ENCODE measurements at places on chromosomes 3 and 15.

GRCh38 chr3:53555068-53555588 is 60.7 kb downstream of the CACNA1D start:
- no peak for DNase-seq

DNA sequence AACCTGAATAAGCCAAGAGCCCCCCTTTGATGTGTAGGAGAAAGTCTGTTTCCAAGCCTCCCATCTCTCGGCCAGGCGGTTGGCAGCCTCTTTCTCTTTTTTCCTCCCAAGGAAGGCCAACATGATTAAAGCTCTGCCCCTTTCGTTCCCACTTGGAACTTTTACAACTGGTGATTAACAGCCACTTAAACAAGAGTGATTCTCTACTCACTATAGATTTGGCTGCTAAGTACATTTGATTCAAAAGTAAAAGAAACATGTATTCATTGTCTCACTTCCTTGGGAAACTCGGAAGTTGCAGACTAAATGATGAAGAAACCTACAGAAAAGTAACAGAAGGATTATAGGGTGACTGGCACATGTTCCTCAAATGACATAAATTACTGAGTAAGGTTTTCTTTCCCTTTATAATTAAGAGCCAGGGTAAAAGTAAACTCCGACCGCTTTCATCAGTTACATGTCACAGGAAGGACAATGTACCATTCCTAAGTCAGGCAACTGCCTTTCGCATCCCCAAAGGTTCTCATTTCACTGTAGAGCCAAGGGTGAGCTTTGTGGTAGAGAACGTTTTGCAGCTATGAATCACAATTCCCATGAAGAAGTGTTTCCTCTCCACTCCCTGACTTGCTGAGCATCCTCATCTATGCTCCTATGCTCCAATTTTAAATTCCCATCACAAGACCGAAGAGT is 72.7 kb downstream of the MB21D2 start:
- no peak for DNase-seq

GRCh38 chr3:129845956-129846355 is 47.6 kb downstream of the TMCC1 start:
- no peak for DNase-seq

DNA sequence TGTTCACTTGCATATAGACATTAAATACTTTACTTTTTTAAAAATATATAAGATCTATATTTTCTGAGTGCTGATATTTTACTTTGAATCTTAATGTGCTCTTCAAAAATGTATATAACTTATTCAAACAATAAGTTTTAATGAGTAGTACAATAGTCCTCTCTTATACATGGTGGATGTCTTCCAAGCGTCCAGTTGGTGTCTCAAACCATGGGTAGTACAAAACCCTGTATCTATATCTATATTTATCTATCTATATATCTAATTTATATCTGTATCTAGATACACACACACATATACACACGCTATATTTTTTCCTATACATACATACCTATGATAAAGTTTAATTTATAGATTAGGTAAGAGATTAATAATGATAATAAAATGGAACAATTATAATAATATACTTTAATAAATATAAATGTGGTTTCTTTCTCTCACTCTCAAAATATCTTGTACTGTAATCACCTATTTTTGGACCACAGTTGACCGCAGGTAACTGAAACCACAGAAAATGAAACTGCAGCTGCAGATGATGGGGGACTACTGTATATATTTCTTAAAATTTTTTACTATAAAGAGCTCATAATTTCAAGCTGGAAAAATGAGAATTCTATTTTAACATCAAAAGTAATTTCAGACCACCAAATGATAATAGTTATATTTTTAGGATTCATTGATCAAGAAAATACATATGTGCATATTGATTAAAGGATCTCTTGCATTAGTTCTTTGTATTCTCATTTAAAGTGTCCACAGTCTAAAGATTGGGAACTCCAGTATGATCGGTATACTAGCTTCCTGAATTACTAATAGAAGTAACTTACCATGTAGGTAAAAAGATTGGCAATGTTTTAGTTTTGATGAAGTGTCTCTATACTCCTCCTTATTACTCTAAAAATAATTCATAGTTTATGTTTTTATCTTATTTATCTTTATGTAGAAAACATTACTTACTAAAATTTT is 215.1 kb upstream of the MLF1 start:
- DNase-seq, result no peak

- DNase-seq, result no peak
Observed at GRCh38 chr3:72563690-72564370, 284.4 kb downstream of the SHQ1 start.

DNA sequence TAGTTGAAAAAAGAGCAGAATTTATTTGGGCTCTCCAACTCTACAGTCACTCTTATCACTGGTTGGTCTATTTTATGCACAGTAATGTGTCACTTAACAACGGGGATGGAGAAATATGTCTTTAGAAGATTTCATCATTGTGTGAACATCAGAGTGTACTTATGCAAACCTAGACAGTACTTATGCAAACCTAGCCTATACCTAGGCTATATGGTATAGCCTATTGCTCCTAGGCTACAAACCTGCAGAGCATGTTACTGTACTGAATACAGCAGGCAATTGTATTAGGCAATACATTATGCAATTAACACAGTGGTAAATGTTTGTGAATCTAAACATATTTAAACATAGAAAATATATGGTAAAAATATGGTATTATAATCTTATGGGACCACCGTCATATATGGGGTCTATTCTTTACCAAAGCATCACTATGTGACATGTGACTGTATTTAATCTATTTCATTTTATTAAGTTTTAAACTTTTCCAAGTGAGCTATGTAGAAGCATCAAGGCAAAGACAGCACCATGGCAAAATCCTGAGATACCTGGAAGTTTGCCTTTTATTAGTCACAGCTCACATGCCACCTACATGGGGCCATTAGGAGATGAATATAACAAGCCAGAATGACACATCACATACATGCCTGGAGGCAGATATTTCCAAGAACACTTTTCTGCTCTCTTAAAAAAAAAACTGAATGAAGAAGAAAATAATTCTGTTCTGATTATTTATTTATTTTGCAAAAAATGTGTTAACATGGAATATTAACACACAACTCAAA is 537.4 kb downstream of the TUSC7 start:
- no peak for DNase-seq

GRCh38 chr3:43400167-43400566 is 113.8 kb downstream of the SNRK start:
- no peak for DNase-seq

- DNase-seq, result no peak
Observed at GRCh38 chr15:92178911-92179310, 214.8 kb upstream of the ST8SIA2 start.

DNA sequence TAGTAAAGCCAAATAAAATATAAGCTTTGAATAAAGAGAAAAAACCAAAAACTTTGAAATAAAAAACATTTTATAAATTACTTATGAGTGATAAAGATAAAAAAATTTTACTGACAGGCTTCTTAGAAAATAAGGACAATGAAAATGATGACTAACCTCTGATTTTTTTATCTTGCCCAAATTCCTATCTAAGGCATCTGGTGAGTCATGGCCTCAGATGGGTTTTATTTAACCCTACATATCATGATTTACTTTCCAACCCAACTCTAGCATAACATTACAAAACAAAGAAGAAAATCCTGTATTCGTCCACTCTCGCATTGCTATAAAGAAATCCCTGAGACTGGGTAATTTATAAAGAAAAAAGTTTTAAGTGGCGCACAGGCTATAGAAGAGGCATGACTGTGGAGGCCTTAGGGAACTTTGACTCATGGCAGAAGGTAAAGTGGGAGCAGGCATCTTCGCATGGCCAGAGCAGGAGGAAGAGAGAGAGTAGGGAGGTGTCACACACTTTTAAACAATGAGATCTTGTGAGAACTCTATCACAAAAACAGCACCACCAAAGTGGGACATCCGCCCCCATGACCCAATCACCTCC is 152.1 kb downstream of the NEK10 start:
- DNase-seq, result no peak

DNA sequence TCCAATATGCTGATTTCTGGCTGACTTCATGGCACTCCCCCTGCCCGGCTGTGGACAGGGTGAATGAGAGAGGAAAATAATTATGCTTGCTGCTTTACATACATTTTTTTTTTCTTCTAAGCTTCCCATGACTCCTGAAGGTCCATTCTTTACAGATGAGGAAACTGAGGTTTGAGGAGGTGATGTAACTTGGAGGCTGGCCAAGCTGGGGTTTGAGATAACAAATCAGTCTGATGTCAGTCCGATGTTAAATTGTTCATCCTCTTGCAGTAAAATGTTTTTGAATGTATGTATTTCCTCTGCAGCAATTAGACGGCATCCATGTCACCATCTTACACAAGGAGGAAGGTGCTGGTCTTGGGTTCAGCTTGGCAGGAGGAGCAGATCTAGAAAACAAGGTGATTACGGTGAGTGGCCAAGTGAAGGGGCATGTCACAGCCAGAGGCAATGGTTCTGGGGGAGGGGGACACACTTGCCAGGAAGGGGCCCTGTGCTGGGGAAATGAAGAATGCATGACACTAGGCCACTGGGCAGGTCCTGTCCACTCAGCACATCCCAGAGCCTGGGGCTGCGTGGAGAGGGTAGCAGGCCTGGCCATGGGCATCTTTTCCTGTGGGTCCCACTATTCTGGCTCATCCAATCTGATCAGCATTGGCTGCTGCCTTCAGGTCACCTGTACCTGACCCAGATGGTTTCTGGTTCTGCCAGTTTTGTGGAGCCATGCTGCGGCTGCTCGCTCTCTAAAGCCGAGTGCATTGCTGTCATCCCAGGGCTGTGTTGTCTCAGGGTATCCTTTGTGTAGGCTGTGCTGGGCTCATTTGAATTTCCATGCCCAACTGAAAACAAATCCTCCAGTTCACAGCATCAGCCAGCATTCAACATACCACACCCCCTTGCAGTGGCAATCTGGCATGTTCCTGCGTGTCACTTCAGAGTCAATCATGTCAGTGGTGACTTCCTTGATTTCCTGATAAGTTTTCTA is 20.4 kb downstream of the STARD5 start:
- no peak for DNase-seq

DNA sequence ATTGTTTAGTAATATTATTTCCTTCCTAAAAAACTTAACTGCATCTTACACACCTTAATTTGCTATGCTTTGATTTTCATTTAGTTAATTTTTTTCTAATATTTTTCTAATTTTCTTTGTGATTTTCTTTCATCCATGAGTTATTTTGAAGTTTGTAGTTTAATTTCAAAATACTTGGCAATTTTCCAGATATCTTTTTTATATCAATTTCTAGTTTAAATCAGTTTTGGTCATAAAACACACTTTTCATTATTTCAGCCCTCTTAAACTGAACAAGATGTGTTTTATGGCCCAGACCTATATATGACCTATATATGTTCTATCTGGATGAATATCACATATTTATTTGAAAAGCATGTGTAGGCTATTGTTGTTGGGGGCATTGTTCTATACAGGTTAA is 759.9 kb upstream of the SGO1 start:
- no peak for DNase-seq

DNA sequence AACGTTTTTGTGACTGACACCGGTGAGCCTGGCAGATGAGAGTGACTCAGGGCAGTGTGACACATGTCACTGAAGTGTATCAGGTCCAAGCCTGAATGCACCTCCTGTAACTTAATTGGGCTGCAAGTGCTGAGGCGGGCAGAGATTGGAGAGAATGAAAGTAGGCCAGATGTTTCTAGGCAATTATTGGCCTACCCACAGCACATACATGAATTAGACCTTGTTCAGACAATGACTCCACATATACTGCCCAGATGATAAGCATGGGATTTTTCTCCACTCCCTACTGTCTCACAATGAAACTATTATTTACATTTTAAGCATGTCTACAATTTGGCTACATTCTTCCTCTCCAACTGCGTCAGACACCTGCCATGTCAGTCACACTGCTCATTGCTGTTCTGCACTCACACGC is 187.3 kb upstream of the ZNF385D start:
- DNase-seq, result no peak

- no peak for DNase-seq
Observed at GRCh38 chr15:58701376-58701775, 48.1 kb downstream of the ADAM10 start.

- DNase-seq, result no peak
Observed at GRCh38 chr15:68434021-68434420, 2.1 kb upstream of the ITGA11 start.

GRCh38 chr3:190629088-190629487 is 115.2 kb downstream of the IL1RAP start:
- DNase-seq, result no peak

GRCh38 chr15:74610302-74610951 is 5.2 kb upstream of the CLK3 start:
- DNase-seq, result no peak

- DNase-seq, result no peak
Observed at GRCh38 chr3:143737065-143737464, 111.2 kb downstream of the SLC9A9 start.

GRCh38 chr15:78129751-78130287 is 1.4 kb downstream of the CIB2 start:
- DNase-seq, result no peak

GRCh38 chr15:70088455-70088854 is 9.3 kb downstream of the TLE3 start:
- DNase-seq, result no peak

GRCh38 chr3:127920738-127921137 is 5.7 kb downstream of the KBTBD12 start:
- DNase-seq, result no peak

- no peak for DNase-seq
Observed at GRCh38 chr3:133268726-133269134, 131.1 kb upstream of the BFSP2 start.

GRCh38 chr3:116569611-116570010 is 124.3 kb upstream of the LSAMP start:
- no peak for DNase-seq

GRCh38 chr3:38397320-38397719 is 50.7 kb downstream of the XYLB start:
- DNase-seq, result no peak

- DNase-seq, result no peak
Observed at GRCh38 chr3:168457954-168458539, 362.3 kb upstream of the GOLIM4 start.

DNA sequence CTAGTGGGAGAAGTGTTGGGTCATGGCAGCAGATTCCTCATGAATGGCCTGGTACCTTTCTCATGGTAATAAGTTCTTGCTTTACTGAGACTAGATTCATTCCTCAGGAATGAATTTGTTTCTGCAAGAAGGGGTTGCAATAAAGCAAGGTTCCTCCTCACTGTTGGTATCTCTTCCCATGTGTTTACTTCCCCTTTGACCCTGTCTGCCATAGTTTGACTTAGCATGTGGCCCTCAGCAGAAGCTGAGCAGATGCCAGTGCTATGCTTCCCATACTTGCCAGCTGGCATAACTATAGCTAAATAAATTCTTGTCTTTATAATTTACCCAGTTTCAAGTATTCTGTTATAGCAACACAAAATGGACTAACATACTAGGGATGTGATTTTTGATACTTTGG is 163.6 kb upstream of the COL8A1 start:
- no peak for DNase-seq

- DNase-seq, result no peak
Observed at GRCh38 chr15:38294126-38294525, 41.5 kb downstream of the SPRED1 start.

All from GM12892 (cell line).